ENCODE measurements at places on chromosomes 1 and 21. TPM values are rescaled to one million over a fixed set of nuclear protein-coding genes. Genes with fewer than 3 reads are reported as not detected.

- peak overlapping the region; percentile 100 for H3K27ac ChIP-seq
- H3K27me3 ChIP-seq, result no peaks in the 10 kb centered on the region
- peaks cover 72% of the 10 kb centered on the region for H3K4me1 ChIP-seq
- peak overlapping the region; percentile 87 for H3K4me3 ChIP-seq
Observed at GRCh38 chr1:234600418-234601281, 9.3 kb downstream of the IRF2BP2 start.

- H3K27ac ChIP-seq, result no peak overlapping the region
- no peak overlapping the region for H3K4me3 ChIP-seq
- H3K27me3 ChIP-seq, result no peaks in the 10 kb centered on the region
- H3K4me1 ChIP-seq, result no peaks in the 10 kb centered on the region
- no peak for DNase-seq
Observed at GRCh38 chr1:45172764-45173163, 33.6 kb downstream of the ZSWIM5 start.

DNA sequence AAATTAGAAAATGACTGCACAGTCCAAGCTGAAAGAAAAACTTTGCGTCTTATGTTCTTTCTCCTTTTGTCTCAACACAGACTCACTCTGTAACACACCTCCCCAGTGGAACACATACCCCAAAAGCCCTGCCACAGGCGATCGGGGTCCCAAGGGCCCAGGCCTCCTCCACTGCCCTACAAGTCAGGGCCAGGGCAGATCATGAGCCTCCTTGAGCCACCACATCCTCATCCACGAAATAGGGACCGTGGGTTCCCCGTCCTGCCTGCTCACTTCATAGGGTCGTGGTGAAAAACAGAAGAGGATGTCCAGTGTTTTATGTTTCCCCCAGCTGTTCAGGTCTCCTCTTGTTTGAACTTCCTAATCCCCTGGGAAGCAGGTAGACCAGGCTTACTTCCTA, 116.7 kb downstream of the KCNN3 start:
- no peaks in the 10 kb centered on the region for H3K27me3 ChIP-seq
- no peak overlapping the region for H3K4me3 ChIP-seq
- H3K36me3 ChIP-seq, result no peaks in the 10 kb centered on the region
- no peak overlapping the region for H3K27ac ChIP-seq
- no peak for DNase-seq
- peaks cover 31% of the 10 kb centered on the region for H3K4me1 ChIP-seq

DNA sequence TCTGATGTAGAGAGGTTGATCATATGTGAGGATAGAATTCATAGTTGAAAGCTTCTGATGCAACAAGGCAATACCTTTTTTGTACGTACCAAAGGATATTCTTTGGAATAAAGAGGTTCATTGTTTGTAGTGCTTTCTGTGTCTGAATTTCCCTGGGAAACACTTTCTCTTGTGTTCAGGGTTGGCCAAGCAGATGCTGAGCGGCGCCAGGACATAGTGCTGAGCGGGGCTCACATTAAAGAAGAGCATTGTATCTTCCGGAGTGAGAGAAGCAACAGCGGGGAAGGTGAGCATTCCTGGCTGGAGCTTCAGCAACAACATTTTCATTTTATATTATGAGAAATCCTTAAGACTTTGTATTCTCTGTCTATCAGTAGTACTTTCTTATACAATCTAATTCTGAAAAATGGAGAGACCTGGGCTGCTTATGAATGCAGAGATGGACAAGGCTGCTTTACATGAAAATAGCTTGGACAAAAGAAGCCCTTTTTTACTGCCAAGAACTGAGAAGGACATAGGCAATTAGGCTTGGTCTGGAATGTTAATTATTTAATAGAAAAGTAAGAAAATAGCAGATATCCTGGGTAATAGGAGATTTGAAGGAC, 85.2 kb downstream of the KIF1B start:
- no peaks in the 10 kb centered on the region for H3K27me3 ChIP-seq
- peaks cover 28% of the 10 kb centered on the region for H3K4me1 ChIP-seq
- H3K4me3 ChIP-seq, result no peak overlapping the region

GRCh38 chr1:212691561-212692071, 8.0 kb downstream of the BATF3 start:
- H3K4me3 ChIP-seq, result no peak overlapping the region
- H3K27ac ChIP-seq, result no peak overlapping the region
- DNase-seq, result no peak
- H3K27me3 ChIP-seq, result peaks cover 25% of the 10 kb centered on the region

DNA sequence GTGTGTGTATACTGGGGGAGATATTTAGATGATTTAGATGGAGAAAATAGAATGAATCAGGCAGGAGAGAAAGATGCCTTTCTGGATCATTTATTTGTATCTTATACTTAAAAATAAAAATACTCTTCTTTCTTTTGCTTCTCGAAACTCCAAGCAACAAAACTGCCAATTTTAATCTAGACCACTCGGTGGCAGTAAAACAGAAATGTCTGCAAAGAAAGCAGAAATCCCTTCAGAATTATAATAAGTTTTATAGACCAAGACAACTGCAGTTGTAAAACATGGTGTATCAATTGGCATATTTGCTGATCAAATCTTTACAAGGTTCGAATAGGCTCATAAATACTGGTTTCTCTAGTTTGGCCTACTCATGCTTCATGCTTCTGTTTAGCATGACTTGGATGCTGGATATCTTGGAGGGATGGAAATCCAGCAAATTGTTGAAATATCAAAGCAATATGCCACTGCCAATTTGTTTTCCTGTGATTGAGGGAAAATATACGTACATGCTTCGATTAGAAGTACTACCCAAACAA, 15.1 kb upstream of the C1orf87 start:
- H3K27ac ChIP-seq, result no peak overlapping the region
- DNase-seq, result no peak
- H3K4me3 ChIP-seq, result no peak overlapping the region
- H3K36me3 ChIP-seq, result no peaks in the 10 kb centered on the region

DNA sequence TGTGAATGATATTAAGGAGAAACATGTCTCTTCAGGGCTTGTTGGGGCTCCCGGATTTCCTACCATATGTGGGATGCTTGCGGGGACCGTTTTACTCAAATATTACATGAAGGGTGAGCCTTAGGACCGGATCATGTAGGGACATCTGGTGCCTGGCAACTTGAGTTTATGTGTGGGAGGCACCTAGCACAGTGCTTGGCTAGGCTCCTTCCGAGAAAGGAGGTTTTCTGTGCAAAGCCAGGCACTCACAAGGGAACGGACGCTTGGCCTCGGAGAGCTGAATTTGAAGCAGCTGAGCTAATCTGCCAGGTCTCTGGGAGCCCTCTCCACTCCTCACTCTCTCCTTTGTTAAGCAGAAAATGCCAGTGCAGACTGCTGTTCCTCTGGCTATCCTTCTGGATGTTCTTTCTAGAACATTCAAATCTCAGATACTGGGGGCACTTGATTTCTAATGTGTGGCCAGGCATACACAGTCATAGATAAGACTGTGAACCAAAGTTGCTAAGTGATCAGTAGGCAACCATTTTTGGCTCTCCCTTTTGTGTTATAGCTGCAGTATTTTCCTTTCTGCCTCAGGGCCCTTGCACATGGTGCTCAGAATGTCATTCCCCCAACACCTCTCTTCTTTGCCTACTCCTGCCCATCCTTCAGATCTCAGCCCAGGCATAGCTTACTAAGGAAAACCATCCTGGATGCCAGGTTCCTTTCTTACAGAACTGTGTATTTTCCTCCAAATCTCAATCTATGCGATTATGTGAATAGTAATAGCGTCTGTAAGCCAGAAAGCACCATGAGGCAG, 216.6 kb upstream of the CSF3R start:
- no peak overlapping the region for H3K27ac ChIP-seq
- peaks cover 95% of the 10 kb centered on the region for H3K27me3 ChIP-seq
- DNase-seq, result no peak
- H3K4me3 ChIP-seq, result no peak overlapping the region

GRCh38 chr1:235821361-235821981, 45.2 kb downstream of the LYST start:
- H3K4me1 ChIP-seq, result no peaks in the 10 kb centered on the region
- H3K27me3 ChIP-seq, result no peaks in the 10 kb centered on the region
- H3K4me3 ChIP-seq, result no peak overlapping the region
- H3K36me3 ChIP-seq, result peaks cover 5% of the 10 kb centered on the region

DNA sequence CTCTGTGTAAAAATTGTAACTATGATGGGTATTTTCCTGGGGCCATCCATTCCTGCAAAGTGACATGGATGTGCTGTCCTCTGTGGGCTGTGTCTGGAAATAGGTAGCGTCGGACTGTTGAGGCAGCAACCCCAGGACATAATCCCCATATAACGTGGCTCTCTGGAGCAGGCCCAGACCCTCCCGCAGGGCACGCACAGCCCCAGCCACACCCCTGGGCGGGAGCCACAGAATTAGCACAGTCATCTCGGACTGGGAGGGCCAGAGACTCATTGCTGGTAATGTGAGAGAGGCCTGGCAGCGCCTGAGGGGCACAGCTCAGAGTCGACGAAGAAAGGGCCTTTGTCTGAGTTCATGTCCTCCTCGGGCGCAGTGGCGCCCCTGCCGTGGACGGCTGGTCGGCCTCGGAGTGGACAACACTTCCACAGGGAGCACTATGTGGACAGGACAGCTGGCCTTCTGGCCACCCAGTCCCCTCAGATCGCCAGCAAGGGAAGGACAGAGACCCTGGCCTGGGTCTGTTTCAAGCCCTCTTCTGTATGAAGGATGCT, 20.1 kb downstream of the SIM2 start:
- no peaks in the 10 kb centered on the region for H3K4me1 ChIP-seq
- no peak for DNase-seq
- H3K36me3 ChIP-seq, result no peaks in the 10 kb centered on the region
- H3K4me3 ChIP-seq, result no peak overlapping the region
- no peak overlapping the region for H3K27ac ChIP-seq
- peaks cover 98% of the 10 kb centered on the region for H3K27me3 ChIP-seq

DNA sequence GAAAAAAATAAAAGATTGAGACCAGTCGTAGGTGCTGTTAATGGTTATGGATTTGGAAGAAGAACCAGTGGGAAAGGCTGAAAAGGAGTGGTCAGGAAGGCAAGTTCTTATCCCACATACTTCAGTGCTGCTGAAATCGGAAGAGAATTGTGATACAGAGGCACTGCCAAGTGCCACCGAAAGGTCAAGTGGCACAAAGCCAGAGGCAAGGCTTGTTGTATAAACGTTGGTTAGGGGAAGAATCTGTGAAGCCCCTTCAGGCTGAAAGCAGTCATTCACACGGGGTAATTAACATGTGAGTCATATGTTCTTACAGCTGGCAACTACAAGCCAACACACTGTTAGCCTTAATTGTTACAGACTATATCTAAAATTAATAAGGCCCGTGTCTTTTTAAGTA, 48.8 kb downstream of the ZBTB40 start:
- no peak overlapping the region for H3K4me3 ChIP-seq
- peaks cover 61% of the 10 kb centered on the region for H3K4me1 ChIP-seq
- H3K27me3 ChIP-seq, result no peaks in the 10 kb centered on the region

DNA sequence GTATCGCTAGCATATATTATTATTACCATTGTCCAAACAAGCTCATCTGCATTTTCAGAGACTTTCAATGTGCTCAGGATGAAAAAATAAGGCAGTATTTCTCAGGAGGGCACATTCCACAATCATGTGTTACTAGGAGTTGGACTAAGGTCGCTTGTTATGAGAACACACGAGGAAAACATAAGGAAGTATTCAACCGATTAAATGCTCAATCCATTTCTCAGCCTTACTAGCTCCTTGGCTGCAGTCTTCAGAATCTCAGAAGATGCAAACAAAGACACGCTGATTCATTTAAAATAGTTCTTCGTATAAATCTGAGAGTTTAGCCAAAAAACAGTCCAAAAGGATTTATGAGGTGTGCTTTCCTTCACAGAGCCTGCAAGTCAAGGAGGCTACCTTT, 82.0 kb upstream of the JAK1 start:
- no peaks in the 10 kb centered on the region for H3K27me3 ChIP-seq
- no peak overlapping the region for H3K4me3 ChIP-seq
- H3K36me3 ChIP-seq, result no peaks in the 10 kb centered on the region
- H3K4me1 ChIP-seq, result peaks cover 28% of the 10 kb centered on the region

DNA sequence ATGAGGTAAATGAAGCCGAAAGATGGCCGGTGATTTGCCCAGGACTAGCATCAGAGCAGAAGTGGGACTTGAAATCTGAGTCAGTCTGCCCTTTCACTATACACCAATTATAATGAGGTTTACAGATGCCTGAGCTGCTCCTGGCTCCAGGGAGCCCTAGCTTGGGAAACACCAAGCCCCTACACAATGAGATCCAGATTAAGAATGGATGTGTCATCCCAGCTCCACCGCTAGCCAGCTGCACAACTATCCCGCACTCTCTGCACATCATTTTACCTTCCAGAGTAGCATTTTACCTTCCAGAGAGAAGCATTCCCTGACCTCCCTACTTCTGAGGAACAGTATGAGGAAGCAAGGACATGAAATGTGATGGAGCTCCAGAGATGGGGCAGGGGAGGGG, 27.0 kb downstream of the SERTAD4 start:
- no peaks in the 10 kb centered on the region for H3K36me3 ChIP-seq
- no peak for DNase-seq
- H3K4me1 ChIP-seq, result peaks cover 33% of the 10 kb centered on the region
- peak overlapping the region; percentile 56 for H3K27ac ChIP-seq
- H3K4me3 ChIP-seq, result no peak overlapping the region

DNA sequence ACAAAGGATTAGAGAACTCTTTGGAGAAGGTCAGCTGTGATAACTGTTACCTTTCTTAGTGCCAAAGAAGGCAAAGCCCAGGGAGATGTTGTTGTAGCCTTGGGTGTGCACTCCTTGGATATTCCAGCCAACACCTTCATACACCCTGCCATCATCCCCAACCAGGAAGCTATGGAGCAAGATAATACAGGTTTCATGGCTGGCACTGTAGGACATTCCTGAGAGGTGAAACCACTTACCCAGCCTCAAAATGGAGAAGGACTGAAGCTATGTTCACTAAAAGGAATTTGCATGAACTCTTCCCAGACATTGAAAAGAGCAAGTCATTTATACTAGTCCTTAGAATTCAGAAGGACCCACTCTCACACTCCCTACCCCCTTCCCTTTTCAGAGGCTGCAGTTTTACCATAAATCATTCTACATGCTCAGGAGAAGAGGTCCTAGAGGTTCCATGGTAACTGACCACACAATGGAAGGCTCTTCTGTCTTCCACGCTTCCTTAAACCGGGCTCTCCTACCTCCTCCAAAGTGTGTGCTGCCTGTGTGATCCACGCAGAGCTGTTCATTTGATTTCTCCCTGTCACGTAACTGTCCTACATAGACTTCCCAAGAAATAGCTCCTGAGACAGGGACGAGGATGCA, 5.5 kb downstream of the PGLYRP4 start:
- peaks cover 74% of the 10 kb centered on the region for H3K27me3 ChIP-seq
- no peak overlapping the region for H3K4me3 ChIP-seq
- no peak for DNase-seq
- H3K4me1 ChIP-seq, result no peaks in the 10 kb centered on the region
- H3K36me3 ChIP-seq, result no peaks in the 10 kb centered on the region

- no peaks in the 10 kb centered on the region for H3K36me3 ChIP-seq
- H3K4me3 ChIP-seq, result no peak overlapping the region
- H3K4me1 ChIP-seq, result peaks cover 29% of the 10 kb centered on the region
Observed at GRCh38 chr1:162081316-162081715, 11.8 kb downstream of the NOS1AP start.

SPRR2G gene
- total RNA-seq, result not detected

MIXL1 gene
- not detected for total RNA-seq

FOXE3 gene
- not detected for total RNA-seq

FCER1G gene
- 22.0 TPM for total RNA-seq

CD5L gene
- total RNA-seq, result 0.52 TPM
